Omental fat pad (tissue), 4 donors: ENCODE measurements at places on chromosomes 5 and 9. TPM values are rescaled to one million over a fixed set of nuclear protein-coding genes. Genes with fewer than 3 reads are reported as not detected.

Gene INSL4
- total RNA-seq = not detected

Gene PCDHB11
- total RNA-seq = 1.8 TPM

Gene SIT1
- total RNA-seq = 0.74 TPM

Gene ZBTB43
- 28.8 TPM for total RNA-seq

Gene IFNK
- total RNA-seq = not detected

Gene COL15A1
- total RNA-seq = 20.7 TPM

Gene CACFD1
- total RNA-seq = 4.9 TPM

Gene SH3TC2
- total RNA-seq = 1.7 TPM

Gene RMRP
- total RNA-seq = 841 TPM
